ENCODE measurements at places on chromosomes 3 and 15.

DNA sequence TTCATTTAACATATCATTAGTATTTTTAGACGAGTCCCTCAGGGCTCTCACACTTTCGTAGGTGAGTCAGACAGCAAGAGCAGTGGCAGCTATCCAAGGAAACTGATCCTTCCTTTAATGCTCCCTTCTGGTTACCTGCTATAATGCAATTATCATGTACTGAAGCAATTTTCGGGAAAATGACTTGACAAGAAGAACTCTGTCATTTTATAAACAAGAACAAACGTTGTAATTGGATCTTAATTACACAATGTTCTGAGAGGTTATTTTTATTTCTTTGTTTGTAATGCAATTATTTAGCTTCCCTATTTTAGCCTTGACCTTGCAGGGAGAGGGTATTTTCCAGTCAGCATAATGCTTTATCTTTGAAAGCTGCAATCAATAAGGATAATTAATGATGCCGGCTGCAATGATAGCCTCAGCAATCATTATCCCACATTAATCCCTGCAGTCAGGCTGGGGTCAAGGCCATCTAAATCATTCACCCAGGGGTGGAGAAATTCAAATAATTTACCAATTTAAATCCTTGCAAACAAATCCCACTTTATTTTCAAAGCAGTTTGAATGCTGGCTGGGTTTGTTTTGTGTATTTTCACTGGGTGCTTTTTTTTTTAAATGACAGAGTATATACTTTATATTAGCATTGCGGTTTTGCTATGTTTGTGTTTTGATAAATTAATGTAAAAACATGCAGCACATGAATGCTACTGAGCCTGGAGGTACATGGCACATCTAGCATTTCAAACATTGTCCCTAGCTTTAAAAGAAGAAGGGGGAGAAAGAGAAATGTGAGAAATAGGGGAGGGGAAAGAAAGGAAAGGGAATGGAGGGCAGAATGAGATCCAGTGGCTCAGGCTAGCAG, 249.9 kb downstream of the SHOX2 start:
- no peak for DNase-seq

DNA sequence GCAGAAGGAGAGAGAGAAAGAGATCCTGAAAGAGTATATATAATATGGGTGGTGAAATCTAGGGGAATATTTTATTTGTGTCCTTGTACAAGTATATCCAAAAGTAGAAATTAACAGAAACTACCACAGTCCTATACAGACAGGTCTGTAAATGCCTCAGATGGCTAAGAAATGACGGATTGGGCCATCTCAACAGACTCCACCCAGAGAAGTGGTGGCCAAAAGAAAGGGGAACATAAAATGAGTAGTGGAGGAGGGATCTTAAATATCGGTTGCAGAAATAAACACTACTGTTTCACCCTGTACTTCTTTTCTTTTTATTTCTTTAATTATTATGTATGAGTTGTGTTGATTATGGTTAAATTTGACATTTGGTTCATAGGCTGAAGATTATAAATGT, 47.7 kb downstream of the CCR3 start:
- no peak for DNase-seq

DNA sequence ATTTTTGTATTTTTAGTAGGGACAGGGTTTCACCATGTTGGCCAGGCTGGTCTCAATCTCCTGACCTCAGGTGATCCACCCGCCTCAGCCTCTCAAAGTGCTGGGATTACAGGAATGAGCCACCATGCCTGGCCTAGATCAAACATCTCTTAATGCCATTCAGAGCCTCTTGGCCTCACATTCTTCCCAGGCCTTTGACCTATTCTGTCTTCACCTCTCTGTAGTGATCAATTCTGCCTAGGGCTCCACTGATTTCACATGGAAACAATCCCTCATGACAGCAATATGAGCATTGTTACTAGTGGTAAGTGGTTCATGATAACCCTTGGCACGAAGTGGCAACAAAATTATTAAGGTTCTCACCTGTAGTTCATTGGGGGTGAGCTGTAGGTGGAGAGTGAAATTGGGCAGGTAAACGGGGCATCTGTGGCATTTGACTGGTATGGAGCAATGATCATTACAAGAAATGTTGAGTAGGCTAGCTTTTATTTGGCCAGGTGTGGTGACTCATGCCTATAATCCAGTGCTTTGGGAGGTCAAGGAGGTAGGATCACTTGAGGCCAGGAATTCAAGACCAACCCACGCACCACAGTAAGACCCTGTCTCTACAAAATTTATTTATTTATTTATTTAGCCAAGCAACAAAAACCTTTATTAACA, 4.8 kb upstream of the ARPIN start:
- DNase-seq, result no peak

GRCh38 chr3:195559723-195560409, 16.7 kb upstream of the PPP1R2 start:
- DNase-seq, result no peak

DNA sequence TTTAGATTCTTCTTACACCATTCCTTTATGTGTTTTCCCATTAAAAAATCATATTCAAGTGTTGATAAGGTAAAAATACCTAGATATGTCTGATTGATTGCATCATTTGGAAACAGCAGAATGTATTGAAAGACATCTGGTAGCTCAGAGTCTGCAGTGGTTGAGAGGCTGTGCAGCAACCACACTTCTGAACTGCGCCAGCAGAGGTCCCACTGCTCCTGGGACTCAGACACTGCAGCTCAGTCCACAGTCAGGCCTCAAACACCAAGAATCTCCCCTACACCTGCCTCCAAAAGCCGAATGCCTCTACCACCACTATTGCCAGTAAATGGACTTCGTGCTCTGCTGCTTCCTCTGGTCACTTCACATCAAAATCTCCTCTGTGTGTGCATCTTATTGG, 176.9 kb upstream of the LMCD1 start:
- DNase-seq, result peak; percentile 37

DNA sequence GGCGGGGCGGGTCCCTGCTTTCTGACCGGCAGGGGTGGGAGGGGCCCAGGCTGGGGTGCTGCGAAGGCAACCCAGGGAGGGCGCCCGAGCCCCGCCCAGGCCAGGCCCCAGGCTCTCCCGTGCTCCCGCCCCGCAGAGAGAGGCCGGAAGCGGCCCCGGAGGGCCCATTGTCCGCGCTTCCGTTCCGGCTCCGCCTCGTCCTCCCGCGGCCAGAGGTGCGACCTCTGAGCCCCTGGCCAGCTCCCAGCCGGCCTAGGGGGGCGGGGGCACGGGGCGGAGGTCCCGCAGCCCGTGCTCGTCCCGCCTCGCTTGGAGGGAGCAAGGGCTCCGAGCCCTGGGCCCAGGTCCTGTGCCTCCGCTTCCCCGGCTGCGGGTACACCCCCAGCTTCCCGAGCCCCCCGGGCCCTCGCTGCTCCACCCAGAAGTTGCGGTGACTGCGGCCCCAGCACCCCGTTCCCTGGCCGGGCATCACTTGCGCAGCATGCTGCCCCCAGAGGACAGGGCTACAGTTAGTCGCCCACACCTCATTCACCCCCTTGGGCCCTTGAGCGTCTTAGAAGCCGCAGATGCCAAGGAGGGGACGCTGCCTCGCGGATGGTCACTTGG, 20.4 kb upstream of the PLXND1 start:
- peak; percentile 88 for DNase-seq

DNA sequence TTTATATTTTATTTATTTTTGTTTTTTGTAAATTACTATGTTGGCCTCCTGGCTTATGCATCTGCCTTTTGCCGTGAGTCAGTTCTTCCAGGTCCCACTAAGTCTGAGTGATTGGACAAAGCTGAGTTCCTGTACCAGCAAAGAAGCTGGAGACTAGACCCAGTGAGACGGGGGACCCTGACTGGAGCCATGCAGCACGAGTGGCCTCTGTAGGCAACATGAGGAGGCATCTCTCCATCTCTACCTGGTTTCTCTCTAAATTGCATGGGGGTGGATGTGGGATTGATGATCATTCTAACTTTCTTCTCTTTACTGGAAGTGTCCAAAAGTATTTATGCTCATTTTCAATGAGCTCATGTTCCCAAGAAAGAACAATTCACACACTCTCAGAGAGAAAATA, 155.3 kb upstream of the MRPL3 start:
- no peak for DNase-seq

DNA sequence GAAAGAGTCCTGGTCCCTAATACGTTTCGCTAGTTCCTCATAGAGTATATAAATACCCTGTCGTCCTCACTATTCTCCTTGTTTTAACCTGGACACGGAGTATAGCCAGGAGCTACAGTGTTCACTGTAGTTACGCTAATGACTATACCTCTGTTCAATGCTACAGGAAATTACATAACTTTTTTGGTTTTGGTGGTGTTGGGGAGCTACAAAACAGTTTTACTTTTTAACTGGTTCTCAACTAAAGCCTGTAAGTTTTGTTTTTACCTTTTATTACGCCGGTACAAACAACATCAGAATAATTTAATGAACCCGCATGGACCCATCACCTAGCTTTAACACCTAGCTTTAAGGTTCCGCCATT, 1.5 kb downstream of the LMLN start:
- no peak for DNase-seq

DNA sequence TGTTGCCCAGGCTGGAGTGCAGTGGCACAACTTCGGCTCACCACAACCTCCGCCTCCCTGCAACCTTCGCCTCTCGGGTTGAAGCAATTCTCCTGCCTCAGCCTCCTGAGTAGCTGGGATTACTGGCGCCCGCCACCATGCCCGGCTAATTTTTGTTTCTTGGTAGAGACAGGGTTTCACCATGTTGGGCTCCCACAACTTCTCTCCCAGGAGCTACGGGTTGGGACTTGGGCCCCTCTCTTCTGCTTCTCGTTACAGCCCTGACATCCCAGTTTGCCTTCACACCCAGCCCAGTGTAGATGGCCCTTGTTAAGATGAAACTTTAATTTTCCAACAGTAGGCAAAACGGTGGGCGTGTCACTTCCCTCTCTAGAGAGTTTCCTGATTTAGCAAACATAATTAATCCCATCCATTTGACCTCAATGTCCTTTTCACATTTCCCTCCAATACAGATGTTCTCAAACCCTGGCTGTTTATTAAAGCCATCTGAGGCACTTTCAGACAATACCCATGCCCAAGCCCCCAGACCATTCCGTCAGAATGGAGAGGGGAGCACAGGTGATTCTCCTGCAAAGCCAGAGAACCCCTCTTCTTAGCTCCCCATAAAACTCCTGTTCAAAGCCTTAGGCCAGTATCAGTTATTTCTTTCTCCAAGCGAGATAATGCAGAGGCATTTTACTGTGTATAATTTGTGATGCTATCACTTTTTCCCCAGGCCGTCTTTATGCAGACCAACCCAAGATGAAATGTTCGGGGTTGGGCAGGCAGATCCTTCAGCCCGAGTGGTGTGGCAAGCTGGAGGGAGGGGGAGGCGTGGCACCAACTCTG, 245.7 kb downstream of the XXYLT1 start:
- DNase-seq, result no peak

DNA sequence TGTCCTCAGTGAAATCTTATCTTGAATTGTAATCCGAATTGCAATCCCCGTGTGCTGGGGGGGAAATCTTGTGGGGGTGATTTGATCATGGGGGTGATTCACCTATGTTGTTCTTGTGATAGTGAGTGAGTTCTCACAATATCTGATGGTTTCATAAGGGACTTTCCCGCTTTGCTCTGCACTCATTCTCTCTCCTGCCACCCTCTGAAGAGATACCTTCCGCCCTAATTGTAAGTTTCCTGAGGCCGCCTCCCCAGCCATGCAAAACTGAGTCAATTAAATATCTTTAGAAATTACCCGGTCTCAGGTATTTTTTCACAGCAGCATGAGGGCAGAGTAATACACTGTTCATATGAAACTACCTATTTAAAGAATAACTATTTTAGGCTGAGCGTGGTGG, 304.1 kb upstream of the EPHA6 start:
- DNase-seq, result no peak

- DNase-seq, result no peak
These were observed 64.4 kb downstream of the MAGEF1 start for GRCh38 chr3:184647405-184647936.

DNA sequence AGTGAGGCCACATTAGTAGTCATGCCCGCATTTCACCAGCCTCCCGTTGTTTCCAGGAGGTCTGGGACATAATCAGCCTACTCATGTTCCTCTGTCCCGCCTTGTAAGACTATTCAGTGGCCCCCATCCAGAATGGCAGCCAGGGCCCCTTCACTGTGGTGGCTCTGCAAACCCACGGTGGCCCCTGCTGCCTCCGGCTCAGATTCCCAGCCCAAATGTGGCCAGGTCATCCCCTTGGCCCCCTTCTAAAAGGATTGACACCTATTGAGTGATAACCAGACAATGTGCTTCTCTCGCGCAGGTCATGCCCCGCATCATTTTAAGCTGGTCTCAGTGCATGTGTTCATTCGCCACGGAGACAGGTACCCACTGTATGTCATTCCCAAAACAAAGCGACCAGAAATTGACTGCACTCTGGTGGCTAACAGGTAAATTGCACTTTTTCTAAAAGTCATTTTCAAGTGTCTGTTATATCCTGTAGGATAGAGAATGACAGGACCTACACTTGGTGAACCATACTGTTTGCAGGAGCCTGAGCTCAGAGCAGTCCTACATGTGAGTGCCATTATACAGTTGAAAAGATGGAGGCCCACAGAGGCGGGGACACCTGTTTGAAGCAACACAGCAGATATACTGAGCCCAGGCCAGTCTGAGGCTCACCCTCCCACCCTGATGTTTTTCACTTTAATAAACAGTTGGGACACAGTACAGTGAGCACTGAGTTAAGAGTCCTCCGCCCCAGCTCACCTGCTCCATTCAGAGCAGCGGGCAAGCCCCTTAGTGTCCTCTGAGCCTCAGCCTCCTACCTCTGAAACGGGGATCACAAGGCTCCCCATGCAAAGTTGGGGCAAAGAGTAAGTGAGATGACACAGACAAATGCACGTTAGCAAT, 47.7 kb downstream of the PXYLP1 start:
- DNase-seq, result peak; percentile 48

- no peak for DNase-seq
These were observed 396 bp downstream of the CHRNB4 start for GRCh38 chr15:78640527-78641101.

DNA sequence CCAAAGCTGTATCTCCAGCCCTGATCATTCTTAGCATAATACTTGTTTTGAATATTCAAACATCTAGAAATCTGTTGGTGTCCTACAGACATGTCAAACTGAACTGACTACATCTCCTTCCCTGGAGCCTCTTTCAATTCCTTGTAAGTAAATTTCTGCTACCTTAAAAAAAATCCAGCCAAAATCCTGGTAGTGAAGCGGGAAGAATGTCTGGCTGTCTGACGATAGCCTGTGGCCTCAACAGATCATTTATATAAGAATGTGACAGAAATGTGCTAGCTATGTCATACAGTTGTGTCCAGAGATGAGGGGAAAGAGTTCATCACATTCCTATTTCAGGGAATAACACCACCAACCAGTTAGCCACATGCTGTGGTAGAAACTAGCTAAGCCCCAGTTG, 18.6 kb upstream of the TM6SF1 start:
- DNase-seq, result no peak

- DNase-seq, result no peak
These were observed 419.2 kb downstream of the DIPK2A start for GRCh38 chr3:144390786-144391185.

DNA sequence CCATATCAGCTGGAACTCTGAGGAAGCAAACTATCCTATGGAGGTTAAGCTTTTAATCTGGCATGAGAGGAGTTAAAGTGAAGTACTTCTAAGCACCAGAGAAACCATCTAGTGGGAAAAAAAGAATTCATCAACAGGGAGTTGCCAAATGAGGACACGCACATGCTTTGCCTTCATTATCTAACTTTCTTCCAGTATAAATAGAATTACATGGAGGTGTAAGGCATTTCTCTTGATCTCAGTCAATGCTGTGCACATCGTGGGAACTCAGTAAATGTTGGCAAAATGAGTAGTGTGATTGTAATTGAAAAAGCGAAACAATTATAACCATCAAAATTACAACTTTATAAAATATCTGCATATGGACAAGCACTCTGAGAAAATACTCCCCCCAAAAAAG, 8.0 kb upstream of the GSK3B start:
- DNase-seq, result no peak

All from lung microvascular endothelial cell (primary cell).